GM23338 (cell line): ENCODE measurements at places on chromosomes 4 and X. TPM values are rescaled to one million over a fixed set of nuclear protein-coding genes. Genes with fewer than 3 reads are reported as not detected.

DNA sequence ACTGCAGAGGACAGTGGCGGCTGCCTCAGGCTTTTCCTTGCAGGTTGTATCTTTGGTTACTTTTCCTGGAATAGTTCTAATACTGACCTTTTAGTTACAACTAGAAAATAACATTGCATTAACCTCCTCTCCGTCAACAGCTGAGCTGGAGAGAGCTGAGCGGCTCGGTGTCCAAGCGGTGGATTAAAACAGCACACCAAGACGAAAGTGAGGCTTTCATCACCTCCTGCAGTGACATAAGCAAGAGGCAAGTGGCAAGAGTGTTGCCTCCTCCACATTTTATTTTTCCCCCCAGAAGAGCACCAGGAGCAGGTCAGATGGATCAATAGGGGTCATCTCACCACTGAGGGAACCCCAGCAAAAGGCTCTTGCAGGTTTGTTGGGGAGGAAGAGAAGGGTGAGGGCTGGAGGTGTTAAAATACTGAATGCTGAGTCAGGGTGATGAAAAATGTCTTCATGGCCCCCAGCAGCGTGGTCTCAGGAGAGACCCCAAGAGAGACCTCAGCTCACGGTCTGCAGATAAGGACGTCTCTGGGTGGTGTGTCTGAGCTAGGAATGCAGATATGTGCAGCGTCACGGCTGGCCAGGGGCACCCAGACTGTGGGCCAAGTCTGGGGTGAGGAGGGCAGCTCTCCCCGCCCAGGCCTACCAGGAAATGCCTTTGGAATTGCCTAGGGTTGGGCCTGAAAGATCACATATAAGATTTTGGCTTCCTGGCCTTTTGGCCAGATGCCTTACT lies 50.3 kb downstream of the CASP3 start:
- H3K27ac ChIP-seq: no peak overlapping the region
- H3K36me3 ChIP-seq: peaks cover 2% of the 10 kb centered on the region; the same call in 1 of the 2 replicates
- H3K27me3 ChIP-seq: no peaks in the 10 kb centered on the region
- no peak for DNase-seq
- no peaks in the 10 kb centered on the region for H3K4me1 ChIP-seq

DNA sequence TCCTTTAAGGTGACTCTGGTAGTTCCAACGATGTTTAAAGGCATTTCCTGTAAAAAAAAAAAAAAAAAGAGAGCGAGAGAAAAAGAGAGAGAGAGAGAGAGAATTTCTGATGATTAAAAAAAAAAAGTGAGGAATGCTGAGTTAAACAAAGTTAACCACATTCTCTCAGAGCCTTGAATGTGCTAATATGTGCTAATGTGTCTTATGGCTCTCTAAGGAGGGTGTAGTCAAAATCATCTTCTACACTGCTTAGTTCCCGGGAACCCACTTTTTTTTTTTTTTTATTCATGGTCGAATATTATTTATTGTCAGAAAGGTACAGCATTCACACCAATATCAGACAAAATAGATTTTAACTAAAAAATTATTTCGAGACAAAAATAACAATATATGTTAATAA lies 111.7 kb downstream of the SNCA start:
- H3K4me1 ChIP-seq: no peaks in the 10 kb centered on the region
- H3K27ac ChIP-seq: no peak overlapping the region

DNA sequence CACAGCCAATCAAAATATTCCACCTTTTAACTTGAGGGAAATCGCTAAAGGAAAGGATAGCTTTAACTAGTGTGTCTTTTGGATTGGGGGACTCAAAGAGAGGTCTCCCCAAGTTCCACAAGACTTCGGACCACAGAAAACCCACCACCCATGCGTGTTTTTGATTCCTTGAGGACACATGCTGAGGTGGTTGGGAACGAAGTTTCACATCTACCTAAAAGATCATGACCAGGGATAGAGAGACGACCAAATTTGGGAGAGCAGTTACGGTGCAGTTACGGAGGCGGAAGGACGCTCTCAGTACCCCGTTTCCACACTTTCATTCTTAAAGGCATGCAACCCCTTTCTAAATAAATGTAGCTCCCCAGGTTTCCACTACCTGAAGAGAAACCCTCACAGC lies 1.1 kb downstream of the PCYT1B start:
- H3K27me3 ChIP-seq: no peaks in the 10 kb centered on the region
- DNase-seq: peak; percentile 33
- no peaks in the 10 kb centered on the region for H3K36me3 ChIP-seq
- peak overlapping the region; percentile 50 for H3K4me3 ChIP-seq

DNA sequence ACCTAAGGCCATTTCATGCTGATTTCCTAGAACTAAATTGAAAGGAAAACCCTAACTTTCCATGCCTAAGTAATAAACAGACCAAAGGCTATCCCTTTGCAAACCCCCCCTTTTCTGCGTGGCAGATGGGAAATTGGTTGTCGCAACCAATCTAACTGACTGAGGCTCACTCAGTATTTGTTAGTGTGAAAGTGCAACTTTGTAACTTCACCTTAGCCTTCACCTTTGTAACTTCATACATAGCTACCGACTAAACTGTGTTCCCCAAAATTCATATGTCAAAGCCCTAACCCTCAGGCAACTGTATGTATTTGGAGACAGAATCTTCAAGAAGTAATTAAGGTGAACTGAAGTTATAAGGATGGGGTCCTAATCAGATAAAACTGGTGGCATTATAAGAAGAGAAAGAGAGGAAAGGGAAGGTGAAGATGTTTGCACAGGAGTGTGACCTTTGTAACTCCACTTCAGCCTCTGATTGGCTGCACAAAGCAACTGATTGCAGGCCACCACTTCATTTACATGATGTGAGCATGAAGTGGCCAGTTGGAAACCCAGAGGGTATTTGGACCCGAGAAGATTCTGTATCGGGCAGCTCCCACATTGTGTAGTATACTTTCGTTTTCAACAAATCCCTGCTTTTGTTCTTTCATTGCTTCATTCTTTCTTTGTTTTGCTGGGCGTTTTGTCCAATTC lies 4.9 kb upstream of the TMEM33 start:
- no peaks in the 10 kb centered on the region for H3K27me3 ChIP-seq
- H3K4me1 ChIP-seq: no peaks in the 10 kb centered on the region

DNA sequence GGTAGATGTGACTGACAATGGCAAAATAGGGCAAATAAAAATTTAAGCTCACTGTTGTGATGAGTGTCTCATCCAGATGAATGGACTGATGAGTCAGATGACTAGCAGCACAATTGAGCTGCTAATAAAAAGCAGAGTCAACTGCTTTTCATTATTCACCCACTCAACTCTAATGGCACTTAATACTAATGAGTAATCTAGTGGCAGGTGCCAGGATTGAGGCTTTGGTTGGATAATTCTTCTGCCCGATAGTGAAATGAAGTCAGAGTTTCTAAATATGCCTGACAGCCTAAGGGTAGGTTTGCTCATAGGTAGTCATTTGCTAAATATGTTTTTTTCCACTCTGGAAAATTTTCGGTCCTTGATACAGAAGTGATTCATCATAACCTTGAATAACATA lies 10.4 kb downstream of the OGT start:
- H3K4me1 ChIP-seq: peaks cover 19% of the 10 kb centered on the region
- H3K36me3 ChIP-seq: peaks cover 19% of the 10 kb centered on the region; the same call in 1 of the 2 replicates
- H3K4me3 ChIP-seq: no peak overlapping the region
- no peak for DNase-seq
- H3K27me3 ChIP-seq: no peaks in the 10 kb centered on the region

GRCh38 chr4:47031011-47031678 lies at the start of gene GABRB1:
Gene GABRB1 (plus strand): TSS chr4:47031567.
- no peaks in the 10 kb centered on the region for H3K36me3 ChIP-seq
- H3K27ac ChIP-seq: no peak within 1 kb of the TSS
- peak; percentile 76 for DNase-seq
- peaks cover 12% of the 10 kb centered on the region for H3K27me3 ChIP-seq
- peak within 1 kb of the TSS; percentile 69 for H3K4me3 ChIP-seq
- H3K4me1 ChIP-seq: peaks cover 11% of the 10 kb centered on the region

GRCh38 chr4:155607481-155607880 lies 59.2 kb upstream of the GUCY1A1 start:
- DNase-seq: no peak
- no peak overlapping the region for H3K27ac ChIP-seq
- H3K27me3 ChIP-seq: no peaks in the 10 kb centered on the region
- no peaks in the 10 kb centered on the region for H3K4me1 ChIP-seq

DNA sequence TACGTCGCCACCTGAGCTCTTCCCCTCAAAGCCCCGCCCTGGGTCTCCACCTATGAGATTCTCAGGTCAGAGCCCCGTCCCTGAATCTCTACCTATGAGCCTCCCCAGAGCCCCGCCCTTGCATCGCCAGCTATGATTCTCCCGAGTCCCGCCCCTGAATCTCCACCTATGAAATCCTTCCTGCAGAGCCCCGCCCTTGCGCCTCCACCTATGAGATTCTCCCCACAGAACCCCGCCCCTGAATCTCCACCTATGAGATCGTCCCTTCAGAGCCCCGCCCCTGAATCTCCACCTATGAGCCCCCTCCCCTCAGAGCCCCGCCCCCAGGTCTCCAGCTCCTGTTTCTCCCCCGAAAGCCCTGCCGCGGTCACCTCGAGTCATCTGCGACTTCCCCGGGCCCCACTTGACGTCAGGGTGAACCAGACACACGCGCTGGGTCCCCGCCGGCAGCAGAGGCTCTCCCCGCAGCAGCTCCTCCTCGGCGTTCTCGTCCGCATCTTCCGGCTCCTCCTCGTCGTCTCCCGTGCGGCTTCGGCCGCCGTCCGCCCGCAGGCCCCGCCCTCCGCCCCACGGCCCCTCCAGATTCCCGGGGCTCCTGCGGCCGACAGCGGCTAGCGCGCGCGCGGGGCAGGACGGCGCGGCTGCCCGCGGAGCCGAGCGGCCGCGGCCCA lies 393 bp downstream of the GTPBP6 start:
- H3K36me3 ChIP-seq: peaks cover 5% of the 10 kb centered on the region; the same call in 1 of the 2 replicates
- 0 out of 2 replicates have a peak overlapping the region, but pooled peaks have one; percentile 78 for H3K27ac ChIP-seq
- H3K4me3 ChIP-seq: peak overlapping the region; percentile 72
- no peaks in the 10 kb centered on the region; the same call in 1 of the 2 replicates for H3K4me1 ChIP-seq
- peak; percentile 100 for DNase-seq
- no peaks in the 10 kb centered on the region for H3K27me3 ChIP-seq

- DNase-seq: no peak
- no peaks in the 10 kb centered on the region for H3K4me1 ChIP-seq
- H3K27ac ChIP-seq: no peak overlapping the region
- H3K27me3 ChIP-seq: no peaks in the 10 kb centered on the region
- no peaks in the 10 kb centered on the region for H3K36me3 ChIP-seq
These were observed 94.8 kb upstream of the TEX13A start for GRCh38 chrX:105315248-105315647.

GRCh38 chr4:15348695-15349094 lies 79.1 kb upstream of the C1QTNF7 start:
- no peak overlapping the region for H3K27ac ChIP-seq
- H3K36me3 ChIP-seq: no peaks in the 10 kb centered on the region
- H3K27me3 ChIP-seq: no peaks in the 10 kb centered on the region
- no peak overlapping the region for H3K4me3 ChIP-seq

DNA sequence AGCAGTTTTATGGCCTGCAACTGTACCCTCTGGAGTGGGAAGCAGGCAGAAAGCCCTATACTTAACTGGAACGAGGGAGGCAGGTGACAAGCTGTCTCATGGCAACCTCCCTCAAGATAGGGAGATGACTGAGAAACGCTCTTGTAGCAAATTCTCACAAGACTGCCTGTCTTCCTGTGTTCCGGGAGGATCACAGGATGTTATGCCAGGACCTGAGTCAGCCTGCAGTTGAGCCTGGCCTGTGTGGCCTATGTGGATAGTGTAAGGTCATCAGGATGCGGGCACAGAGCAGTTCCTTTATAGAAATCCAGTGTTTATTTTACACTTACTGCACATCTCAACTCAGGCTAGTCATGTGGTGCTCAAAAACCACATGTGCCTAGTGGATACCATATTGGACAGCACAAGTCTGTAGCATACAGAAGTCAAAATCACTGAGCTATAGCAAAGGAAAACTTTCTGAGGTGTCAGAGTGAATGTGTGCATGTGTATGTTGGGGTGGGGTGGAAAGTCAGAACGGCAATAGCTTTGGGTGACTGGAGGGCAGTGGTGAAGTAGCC lies 25.2 kb downstream of the TAF7L start:
- DNase-seq: no peak
- H3K4me3 ChIP-seq: no peak overlapping the region
- no peak overlapping the region for H3K27ac ChIP-seq
- no peaks in the 10 kb centered on the region for H3K36me3 ChIP-seq
- no peaks in the 10 kb centered on the region for H3K27me3 ChIP-seq

DNA sequence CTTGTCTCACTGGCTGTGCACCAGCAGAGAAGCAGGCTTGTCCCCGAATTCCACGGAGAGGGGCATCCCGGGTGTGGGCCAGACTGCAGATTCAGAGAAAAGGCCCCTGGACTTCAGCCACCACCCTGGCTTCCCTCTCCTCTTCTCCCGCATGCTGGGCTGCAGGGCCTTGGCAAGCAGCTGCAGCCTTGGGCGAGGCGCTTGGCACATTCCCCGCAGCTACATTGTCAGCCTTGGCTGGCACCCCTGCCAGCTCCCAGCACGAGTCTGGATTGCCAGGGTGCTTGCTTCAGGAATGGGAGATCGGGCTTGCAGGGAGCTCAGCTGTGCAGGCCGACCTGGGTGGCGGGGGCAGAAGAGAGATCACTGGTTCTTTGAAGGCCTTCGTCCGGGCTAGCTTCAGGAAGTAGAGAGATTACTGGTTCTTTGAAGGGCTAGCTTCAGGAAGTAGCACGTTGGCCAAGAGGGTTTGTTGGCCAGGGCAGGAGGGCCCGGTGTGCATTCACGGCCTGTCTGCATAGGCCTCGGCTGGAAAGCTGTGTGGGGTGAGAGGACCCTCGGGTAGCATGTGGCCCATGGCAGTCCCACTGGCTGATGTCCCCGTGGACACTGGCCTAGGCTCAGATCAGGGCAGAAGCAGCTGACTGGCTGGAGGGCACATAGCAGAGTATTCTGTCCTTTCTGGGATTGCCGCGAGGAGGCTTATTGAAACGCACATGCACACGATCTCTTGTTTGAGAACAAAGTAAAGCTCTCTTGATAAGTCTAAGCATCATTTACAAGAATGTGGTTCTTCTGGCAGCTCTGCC lies 2.7 kb downstream of the ABCD1 start:
- H3K27me3 ChIP-seq: no peaks in the 10 kb centered on the region
- H3K27ac ChIP-seq: 0 out of 2 replicates have a peak overlapping the region, but pooled peaks have one; percentile 3
- H3K4me3 ChIP-seq: no peak overlapping the region
- no peak for DNase-seq
- no peaks in the 10 kb centered on the region for H3K36me3 ChIP-seq

GRCh38 chrX:16526003-16526402 lies 124.0 kb upstream of the S100G start:
- H3K4me3 ChIP-seq: no peak overlapping the region
- no peaks in the 10 kb centered on the region for H3K4me1 ChIP-seq
- no peaks in the 10 kb centered on the region for H3K36me3 ChIP-seq
- no peaks in the 10 kb centered on the region for H3K27me3 ChIP-seq
- H3K27ac ChIP-seq: no peak overlapping the region

GRCh38 chrX:74578137-74578536 lies 36.3 kb downstream of the RLIM start:
- H3K27ac ChIP-seq: no peak overlapping the region
- no peaks in the 10 kb centered on the region for H3K36me3 ChIP-seq
- H3K27me3 ChIP-seq: no peaks in the 10 kb centered on the region
- no peak for DNase-seq
- no peaks in the 10 kb centered on the region for H3K4me1 ChIP-seq

The FGF2 gene
- 84.4 and 96.0 TPM in 2 replicates for total RNA-seq

The PCDH10 gene
- total RNA-seq: 4.0 and 5.6 TPM in 2 replicates

The GRK4 gene
- total RNA-seq: 0.82 and 1.4 TPM in 2 replicates

The PRDM5 gene
- total RNA-seq: 31.8 and 40.4 TPM in 2 replicates

The TLR7 gene
- not detected in 2 replicates for total RNA-seq

The EPGN gene
- not detected in 2 replicates for total RNA-seq

The OPRPN gene
- total RNA-seq: not detected in 2 replicates

The GPR50 gene
- 0.59 and 0.62 TPM in 2 replicates for total RNA-seq
